ENCODE measurements at places on chromosomes 5 and 9.

DNA sequence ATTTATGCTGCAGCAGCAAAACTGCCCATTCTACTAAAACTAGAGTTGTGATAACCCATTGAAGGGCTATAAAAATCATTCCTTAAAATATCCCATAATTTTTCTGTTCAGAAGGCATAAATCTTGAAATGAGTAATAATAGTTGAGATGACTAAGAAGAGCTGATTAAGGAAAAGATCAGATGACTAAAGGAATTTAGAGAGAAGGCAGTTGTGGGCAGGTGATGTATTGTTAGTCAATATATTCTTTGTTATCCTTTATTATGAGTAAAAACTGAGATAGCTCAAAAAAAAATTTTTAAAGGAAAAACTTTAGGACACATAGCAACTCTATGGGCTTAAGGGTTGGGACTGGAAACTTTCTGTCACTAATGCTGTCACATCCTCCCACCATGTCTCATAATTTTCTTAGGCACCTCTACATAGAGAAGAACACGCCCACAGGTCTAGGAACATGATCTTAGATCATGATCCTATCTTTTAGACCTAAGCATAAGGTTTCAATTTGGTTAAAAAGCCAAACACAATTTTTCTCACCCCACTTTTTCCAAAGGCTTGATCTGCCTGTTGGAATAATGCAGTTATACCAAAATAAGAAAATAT, 597.5 kb upstream of the MEF2C start:
- DNase-seq = no peak

GRCh38 chr5:5140479-5141338, 579 bp downstream of the ADAMTS16 start:
- DNase-seq = no peak

DNA sequence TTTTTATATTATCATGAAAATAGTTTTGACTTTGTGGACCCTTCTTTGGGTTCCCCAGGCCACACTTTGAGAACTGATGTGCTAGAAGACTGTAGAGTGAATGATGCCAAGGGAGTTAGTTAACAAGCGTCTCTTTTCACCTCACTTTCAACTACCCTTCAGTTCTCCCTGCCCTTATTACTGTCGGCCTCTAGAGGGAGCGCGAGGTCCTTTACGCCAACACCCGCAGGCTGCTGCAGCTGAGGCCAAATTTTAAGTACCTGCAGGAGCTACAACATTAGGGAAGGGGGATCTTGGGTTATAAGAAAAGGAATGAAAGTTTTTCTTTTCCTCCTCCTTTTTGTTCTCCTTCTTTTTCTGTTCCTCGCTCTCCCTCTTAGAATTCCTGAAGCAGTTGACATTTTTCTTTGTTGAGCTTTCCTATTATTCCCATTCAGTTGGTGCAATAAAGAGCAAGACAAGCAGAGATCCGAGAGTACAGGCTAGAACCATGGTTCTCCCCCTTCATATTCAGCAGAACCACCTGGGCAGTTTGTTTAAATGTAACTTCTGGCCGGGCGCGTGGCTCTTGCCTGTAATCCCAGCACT, 84.0 kb downstream of the ZFAND5 start:
- DNase-seq = peak; percentile 73

GRCh38 chr9:137295238-137295811, 6.7 kb downstream of the NRARP start:
- DNase-seq = no peak

DNA sequence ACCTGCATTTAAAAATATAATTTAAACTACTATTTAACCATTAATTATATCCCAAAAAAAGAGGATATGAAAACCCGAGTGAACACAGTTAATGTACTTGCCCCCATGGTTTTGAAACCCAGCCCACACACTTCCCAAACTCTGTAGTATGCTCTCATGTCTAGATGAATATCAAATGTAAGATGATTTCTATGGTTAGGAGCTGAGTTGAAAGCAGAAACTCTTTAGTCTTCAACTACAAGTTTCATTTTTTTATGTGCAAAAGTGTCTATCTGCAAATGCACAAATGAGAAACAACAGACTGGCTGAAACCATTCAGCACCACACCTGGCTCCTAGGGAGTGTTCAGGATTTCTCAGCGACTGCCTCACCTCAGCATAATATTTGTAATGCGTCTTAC, 183.3 kb downstream of the SEMA5A start:
- DNase-seq = no peak

DNA sequence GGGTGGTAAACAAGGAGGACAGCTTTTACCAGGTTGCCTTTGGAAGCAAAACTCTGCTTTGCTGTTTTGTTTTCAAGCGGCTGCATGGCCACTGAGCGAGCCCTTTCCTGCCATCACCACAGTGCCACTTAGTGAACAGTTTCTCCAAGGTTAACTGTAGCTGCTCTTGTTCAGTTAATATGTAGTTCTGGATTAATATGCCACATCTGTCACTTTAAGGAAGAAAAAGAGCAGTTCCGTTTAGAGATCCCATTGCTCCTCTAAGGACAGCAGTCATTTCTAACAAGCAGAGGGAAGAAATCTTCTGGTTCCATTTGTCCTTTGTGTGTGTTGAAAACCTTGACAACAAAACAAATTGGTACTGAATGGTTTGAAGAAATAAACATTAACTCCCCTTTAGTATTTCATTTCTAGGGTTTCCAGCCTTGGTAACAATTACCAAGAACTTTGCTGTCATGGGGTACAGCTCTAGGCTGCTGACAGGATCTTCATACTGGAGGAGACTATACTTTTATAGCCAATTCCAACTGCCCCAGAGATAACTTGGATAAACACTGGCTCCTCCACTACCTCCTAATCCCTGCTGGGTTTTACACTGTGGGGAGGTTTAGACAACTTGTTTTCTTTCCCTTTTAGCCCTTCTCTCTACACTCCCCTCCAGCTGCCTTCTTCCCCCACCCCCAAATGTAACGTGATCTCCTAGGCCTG, 10.3 kb upstream of the ABL1 start:
- peak; percentile 26 for DNase-seq
